Jurkat, Clone E6-1 (cell line): ENCODE measurements at places on chromosomes 2 and 18.

GRCh38 chr2:236627841-236628240 lies 58.2 kb downstream of the ACKR3 start:
- DNase-seq: no peak

- no peak for DNase-seq
Observed at GRCh38 chr2:31287654-31288053, 53.7 kb downstream of the EHD3 start.

DNA sequence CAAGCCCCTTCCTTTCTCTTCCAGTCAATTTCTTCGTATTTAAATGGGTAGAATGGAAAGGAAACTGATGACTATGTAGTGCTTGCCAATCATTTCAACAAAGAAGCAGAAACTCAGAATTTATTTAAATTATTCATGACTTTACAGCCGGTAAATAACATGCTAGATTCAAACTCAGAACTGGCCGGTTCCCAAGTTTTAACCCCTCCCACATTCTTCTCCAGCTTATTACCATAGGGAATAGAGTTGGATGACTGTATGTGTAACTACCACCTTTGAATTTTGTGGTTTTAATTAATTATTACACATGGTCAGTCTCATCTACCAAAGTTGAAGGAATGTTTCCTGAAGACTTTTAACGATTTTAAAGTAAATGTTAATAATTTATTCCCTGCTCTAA lies 819.3 kb upstream of the LRATD1 start:
- DNase-seq: no peak

GRCh38 chr2:233816771-233817170 lies 37.6 kb downstream of the HJURP start:
- no peak for DNase-seq

DNA sequence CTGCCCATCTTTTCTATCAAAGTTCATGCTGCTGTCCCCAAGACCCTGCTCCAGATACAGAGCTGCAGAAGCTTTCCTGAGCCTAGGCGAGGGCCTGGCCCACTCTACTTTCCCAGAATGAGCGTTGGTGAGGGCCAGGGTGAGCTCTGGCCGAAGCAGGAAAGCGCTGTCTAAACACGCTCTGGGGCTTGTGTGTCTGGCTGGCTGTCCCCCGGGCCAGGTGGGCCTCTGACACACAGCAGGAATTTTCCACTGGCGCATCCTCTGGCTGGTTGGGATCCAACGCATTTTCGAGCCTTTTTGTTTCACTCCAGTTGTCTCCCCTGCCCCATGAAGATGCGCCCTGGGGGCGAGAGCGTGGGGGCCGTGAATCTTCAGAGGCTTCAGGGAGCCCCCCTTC lies 17.8 kb upstream of the KCNK3 start:
- DNase-seq: no peak

DNA sequence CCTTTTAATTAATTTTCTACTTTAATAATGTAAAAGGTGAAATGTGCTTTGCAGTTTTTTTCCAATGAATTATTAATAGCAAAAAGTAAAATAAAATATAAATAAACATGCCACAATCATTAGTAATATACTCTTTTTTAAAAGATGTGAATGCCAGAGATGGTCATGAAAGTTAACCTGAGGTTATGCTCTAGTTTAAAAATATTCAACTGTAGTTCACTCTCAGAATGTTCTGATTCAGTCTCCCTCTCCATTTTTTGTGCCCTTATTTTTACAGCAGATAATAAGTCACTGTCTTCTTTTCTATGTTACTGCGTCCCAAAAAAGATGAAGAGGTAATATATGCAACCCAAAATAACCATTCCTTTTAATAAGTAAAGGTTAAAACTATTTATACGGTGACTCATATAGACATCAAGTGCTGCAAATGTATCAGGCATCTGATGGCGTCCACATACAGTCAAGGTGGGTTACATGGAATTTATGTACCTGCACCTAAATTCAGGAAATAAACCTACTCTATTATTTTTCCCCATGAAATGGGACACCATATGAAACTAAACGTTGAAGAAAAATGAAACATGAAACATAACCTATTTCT lies 153.6 kb upstream of the ZNF804A start:
- no peak for DNase-seq

GRCh38 chr2:184923751-184924150 lies 325.4 kb downstream of the ZNF804A start:
- DNase-seq: no peak

DNA sequence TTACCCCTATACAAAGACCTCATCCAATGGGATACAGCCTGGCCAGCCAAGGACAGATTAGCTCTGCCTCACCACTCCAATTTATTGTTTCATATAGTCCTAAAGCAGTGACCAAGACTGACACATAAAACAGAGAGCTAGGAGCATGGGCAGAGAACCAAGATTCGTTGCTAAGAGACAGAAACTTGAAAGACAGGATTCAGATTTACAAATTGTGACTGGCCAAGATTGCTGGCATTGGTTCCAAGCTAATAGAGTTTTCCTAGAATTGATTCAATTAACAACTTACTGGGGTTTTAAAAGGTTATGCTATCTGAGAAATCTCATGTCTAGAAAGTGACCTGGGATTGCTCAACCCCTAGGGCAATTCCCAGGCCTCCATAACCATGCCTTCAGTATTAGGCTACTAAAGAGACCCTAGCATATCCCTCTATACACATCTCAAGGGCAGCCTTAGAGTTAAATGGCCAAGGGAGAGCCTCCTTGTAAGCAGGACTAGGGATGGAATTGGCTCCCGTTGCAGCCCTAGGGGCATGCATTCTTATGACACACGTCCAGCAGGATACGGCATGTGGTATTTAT lies 75.6 kb downstream of the ICOS start:
- DNase-seq: no peak

GRCh38 chr2:78992451-78992806 lies 33.1 kb upstream of the REG3G start:
- no peak for DNase-seq
